Upper lobe of right lung (tissue), 1 donor: ENCODE measurements at places on chromosomes 1 and 21.

DNA sequence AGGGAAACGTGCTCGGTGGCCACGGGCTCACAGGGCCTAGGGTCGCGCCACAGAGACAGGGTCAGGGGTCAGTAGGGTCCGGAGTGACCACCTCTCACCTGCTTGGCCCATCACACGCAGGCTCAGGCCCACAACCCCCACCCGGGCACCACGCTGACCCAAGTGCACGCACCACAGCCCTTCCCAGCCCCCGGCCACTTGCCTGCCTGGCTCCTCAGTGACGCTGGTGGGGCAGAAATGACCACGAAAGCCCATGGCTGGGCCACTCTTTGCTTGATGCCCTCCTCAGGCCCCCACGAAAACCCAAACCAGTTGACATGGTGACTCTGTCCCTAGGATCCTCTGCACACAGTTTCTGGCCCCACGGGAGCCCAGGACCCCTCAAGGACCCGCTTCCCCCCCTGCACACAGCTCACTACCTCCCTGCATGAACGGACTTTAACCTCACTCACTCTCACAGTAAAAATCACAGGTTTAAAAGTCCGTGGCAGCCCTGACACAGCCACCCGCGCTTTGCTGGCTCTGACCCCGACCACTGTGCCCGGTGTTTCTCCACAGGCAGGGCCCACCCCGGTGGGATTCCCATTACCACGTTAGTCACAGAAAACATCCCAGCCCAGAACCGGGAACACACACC, 20.7 kb downstream of the NADK start:
- no peak for DNase-seq
- H3K27me3 ChIP-seq, result no peaks in the 10 kb centered on the region
- H3K27ac ChIP-seq, result peak overlapping the region; percentile 76
- H3K4me1 ChIP-seq, result peaks cover 19% of the 10 kb centered on the region
- H3K36me3 ChIP-seq, result peaks cover 78% of the 10 kb centered on the region

DNA sequence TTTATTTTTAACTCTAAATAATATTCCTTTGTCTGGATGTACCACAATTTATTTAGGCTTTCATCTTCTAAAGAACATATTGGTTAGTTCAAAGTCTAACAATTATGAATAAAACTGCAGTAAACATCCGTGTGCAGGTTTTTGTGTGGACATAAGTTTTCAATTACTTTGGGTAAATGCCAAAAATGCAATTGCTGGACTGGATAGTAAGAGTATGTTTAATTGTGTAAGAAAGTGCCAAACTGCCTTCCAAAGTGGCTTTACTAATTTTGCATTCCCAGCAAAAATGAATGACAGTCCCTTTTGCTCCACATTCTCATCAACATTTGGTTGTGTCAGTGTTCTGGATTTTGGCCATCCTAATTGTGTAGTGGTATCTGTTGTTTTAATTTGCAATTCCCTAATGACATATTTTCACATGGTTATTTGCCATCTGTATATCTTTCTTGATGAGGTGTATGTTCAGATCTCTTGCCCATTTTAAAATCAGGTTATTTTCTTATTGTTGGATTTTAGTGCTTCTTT, 113.8 kb downstream of the DPYD start:
- DNase-seq, result no peak
- no peaks in the 10 kb centered on the region for H3K4me1 ChIP-seq
- H3K27ac ChIP-seq, result no peak overlapping the region
- H3K36me3 ChIP-seq, result no peaks in the 10 kb centered on the region
- H3K27me3 ChIP-seq, result no peaks in the 10 kb centered on the region

- H3K4me1 ChIP-seq, result no peaks in the 10 kb centered on the region
- no peak for DNase-seq
- H3K4me3 ChIP-seq, result no peak overlapping the region
- H3K27ac ChIP-seq, result no peak overlapping the region
- no peaks in the 10 kb centered on the region for H3K36me3 ChIP-seq
- no peaks in the 10 kb centered on the region for H3K27me3 ChIP-seq
Measured at GRCh38 chr1:181765451-181766026, 282.2 kb downstream of the CACNA1E start.

DNA sequence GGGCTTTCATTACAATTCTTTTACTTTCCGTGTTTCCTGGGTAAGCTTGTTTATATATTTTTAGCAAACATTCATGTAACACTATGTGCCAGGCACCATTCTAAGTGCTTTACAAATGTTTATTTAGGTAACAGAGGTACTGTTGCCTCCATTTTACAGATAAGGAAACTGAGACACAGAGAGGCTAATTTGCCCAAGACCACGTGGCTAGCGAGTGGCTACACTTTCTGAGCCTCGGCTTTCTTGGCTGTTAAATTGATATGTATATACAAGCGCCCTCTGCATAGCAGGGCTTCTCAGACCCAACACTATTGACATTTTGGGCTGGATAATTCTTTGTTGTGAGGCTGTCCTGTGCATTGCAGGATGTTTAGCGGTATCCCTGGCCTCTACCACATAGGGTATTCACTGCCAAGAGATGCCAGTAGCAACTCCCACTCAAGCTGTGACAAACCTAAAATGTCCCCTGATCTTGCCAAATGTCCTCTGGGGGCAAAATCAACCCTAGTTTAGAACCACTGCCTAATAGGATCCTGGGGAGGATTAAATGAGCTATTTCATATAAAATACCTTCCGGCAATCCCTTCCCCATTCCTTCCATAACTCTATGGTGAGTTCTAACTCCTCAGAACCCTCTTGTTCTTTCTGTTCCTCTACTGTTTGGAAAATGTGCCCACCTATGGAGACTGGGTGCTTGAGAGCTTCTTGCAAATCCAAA, 17.2 kb upstream of the ID3 start:
- H3K4me3 ChIP-seq, result peak overlapping the region; percentile 12
- no peaks in the 10 kb centered on the region for H3K27me3 ChIP-seq
- peaks cover 36% of the 10 kb centered on the region for H3K4me1 ChIP-seq
- H3K36me3 ChIP-seq, result no peaks in the 10 kb centered on the region
- no peak for DNase-seq

DNA sequence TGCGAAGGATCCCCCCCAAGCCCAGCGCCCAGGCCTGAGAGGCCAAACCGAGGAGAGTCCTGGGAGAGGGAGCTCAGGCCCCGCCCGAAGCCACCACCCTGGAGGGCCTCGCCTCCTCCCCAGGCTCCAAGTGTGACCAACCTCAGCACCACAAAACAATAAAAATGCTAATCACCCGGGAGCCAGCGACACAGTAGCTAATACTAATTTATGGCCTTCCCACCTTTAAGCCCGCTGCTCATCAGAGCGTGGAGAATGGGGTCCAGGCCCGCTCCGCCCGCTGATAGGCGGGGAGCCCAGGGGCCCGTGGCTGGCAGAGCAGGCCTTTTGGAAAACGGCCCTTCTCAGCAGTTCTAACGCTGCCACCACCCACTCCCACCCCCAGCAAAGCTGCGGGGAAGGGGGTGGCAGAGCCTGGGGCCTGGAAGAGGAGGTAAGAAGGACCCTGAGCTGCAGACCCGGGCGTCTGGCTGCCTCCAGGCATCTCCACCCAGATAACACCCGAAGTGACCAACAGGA, 20.4 kb upstream of the TAS1R2 start:
- H3K4me1 ChIP-seq, result no peaks in the 10 kb centered on the region
- H3K4me3 ChIP-seq, result no peak overlapping the region

DNA sequence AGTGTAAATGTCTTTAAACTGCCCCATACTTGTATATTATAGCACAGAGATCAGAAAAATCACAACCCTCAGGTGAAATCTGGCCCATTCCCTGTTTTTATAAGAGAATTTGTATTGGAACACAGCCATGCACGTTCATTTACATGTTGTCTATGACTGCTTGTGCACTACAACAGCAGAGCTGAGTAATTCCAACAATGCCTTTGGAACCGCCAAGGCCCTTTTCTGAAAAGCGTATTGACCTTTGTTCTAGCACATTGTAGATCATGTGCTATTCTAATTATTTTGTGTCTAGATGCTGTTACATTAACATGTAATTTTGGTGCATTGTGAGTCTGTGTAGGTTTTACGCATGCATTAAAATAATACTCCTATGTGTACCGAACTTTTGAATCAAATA, 339.6 kb downstream of the CHRM3 start:
- no peak for DNase-seq
- no peaks in the 10 kb centered on the region for H3K36me3 ChIP-seq
- no peaks in the 10 kb centered on the region for H3K4me1 ChIP-seq
- no peak overlapping the region for H3K4me3 ChIP-seq
